Daoy (cell line): ENCODE measurements at places on chromosomes 7 and 10. TPM values are rescaled to one million over a fixed set of nuclear protein-coding genes. Genes with fewer than 3 reads are reported as not detected.
A peak's percentile ranks its signal among the peaks of the same experiment; 100 is the strongest.

STAMBPL1 gene
- 22.9 and 23.9 TPM in 2 replicates for total RNA-seq

SPOCK2 gene
- 0.29 TPM in 1 of 2 replicates, not detected in the other for total RNA-seq

TBX20 gene
- total RNA-seq: 1.9 and 7.6 TPM in 2 replicates

WNT16 gene
- total RNA-seq: 0.11 TPM in 1 of 2 replicates, not detected in the other

SNCG gene
- 1.7 TPM in 1 of 2 replicates, not detected in the other for total RNA-seq

AASS gene
- 39.8 and 44.1 TPM in 2 replicates for total RNA-seq

VWC2 gene
- not detected in 2 replicates for total RNA-seq

GATA3 gene
- total RNA-seq: 0.51 and 1.4 TPM in 2 replicates

OPN1SW gene
- not detected in 2 replicates for total RNA-seq

HSPB1 gene
- 27.8 and 32.1 TPM in 2 replicates for total RNA-seq

PLXDC2 gene
- 0.33 and 0.69 TPM in 2 replicates for total RNA-seq

GIMAP6 gene
- 1.8 and 1.9 TPM in 2 replicates for total RNA-seq

PPP1R17 gene
- total RNA-seq: not detected in 2 replicates

VAX1 gene
- 1.0 and 2.3 TPM in 2 replicates for total RNA-seq

SPDYE11 gene
- not detected in 2 replicates for total RNA-seq

GRCh38 chr7:94595717-94596116 is 60.2 kb downstream of the SGCE start:
- DNase-seq: no peak

GRCh38 chr10:26048756-26049155 is 114.7 kb downstream of the MYO3A start:
- DNase-seq: peak; percentile 63

- peak; percentile 42 for DNase-seq
Measured at GRCh38 chr7:140060788-140061606, 1.8 kb downstream of the PARP12 start.

GRCh38 chr7:158572000-158572828 is 15.4 kb downstream of the PTPRN2 start:
- DNase-seq: peak; percentile 58

- DNase-seq: no peak
Measured at GRCh38 chr10:86819567-86819966, 63.1 kb downstream of the BMPR1A start.

GRCh38 chr7:1678081-1678543 is 8.0 kb downstream of the ELFN1 start:
- no peak for DNase-seq

DNA sequence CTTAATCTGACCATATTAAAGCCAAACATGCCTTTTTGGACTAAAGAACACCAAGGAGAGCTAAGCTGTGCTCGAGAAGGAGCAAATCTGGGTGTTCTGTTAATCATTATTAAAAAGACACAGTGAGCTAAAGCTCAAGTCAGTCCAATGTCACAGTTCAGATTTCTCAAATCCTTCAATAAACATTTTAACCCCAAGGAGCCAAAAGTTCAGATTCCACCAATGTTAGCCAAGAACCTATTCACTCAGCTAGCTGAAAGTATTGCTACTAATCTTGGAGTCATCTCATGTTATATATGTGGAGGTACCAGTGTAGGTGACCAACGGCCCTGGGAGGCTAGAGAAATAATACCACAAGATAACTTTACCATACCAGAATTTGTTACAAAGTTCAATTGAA is 14.5 kb upstream of the ZNF33B start:
- DNase-seq: no peak

- no peak for DNase-seq
Measured at GRCh38 chr7:93188870-93189634, 37.2 kb downstream of the HEPACAM2 start.

GRCh38 chr10:128080641-128081040 is 45.6 kb downstream of the MKI67 start:
- DNase-seq: no peak

DNA sequence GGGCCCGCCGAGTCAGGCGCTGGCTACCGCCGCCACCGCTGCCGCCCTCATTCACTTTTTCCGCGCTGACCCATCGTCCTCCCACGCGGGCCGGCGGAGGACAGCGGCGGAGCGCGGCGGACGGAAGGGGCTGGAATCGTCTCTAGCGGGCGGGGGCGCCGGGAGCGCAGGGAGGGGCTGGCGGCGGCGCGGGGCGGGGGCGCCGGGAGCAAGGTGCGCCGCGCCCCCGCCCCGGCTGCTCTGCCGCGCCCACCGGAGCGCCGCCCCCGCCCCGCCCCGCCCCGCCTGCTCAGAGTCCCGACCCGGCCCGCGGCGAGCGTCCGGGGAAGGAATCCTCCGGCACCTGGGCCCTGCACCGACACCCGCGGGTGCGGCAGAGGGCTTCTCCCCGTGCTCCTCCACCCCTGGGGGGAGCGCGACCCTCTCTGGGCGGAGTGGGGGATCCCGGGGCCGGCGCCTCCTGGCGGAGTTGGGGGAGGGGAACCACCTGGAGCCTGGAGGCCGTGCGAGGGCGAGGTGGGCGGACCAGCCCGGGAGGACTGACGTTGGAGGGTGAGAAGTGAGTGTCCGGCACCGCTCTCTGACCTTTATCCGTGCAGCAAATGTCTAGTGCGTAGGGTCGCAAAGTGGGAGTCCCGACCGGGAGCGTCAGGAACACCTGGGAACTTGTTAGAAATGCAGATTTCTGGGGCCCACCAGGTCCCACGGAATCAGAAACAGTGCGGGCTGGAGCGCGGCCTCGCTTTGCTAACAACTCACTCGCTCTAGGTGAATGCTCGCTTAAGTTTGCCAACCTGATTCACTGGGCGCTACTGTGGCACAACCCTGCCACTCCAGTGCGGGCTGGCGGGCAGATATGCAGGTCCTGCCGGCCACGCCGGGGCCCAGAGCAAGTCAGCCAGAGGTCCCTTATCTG is at the start of gene COBL:
COBL (minus strand) TSS at position 144 of the 916 bp plus-strand sequence. CDS start 176 bp downstream, outside the sequence.
- DNase-seq: peak; percentile 65

DNA sequence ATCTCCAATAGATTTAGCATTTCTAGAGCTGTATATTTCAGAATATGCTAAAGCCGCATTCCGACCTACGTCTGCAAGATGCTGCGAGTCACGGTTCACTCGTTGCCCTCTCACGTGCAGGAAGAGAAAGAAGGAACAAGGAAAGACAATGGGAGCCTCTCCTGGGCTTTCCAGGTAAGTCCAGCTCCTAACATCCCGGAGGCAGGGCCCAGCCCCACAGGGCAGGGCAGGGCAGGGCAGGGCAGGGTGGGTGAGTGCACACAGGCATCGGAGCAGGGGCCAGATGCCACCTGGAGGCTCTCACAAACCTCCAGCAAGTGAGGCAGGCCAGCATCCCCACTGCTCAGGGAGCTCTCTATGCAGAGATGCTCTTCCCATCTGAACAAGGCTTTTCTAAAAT is 50.8 kb downstream of the VOPP1 start:
- DNase-seq: no peak

GRCh38 chr7:151122796-151123157 is 36.5 kb downstream of the AGAP3 start:
- no peak for DNase-seq

GRCh38 chr10:79065091-79065551 is 3.6 kb upstream of the ZMIZ1 start:
- DNase-seq: no peak

GRCh38 chr7:122457325-122457724 is 152.8 kb upstream of the FEZF1 start:
- DNase-seq: no peak

DNA sequence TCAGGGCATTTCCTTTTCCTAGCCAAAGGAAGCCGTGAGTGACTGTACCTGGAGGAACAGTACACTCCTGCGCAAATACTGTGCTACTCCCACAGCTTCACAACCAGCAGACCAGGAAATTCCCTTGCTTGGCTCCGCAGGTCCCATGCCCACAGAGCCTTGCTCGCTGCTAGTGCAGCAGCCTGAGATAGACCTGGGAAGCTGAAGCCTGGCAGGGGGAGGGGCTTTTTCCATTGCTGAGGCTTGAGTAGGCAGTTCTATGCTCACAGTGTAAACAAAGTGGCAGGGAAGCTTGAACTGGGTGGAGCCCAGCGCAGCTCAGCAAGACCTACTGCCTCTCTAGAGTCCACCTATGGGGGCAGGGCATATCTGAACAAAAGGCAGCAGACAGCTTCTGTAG is 291.2 kb downstream of the HGF start:
- DNase-seq: no peak

GRCh38 chr10:61456095-61456789 is 3.1 kb upstream of the TMEM26 start:
- no peak for DNase-seq

- DNase-seq: no peak
Measured at GRCh38 chr7:24434972-24435371, 138.3 kb upstream of the PALS2 start.

DNA sequence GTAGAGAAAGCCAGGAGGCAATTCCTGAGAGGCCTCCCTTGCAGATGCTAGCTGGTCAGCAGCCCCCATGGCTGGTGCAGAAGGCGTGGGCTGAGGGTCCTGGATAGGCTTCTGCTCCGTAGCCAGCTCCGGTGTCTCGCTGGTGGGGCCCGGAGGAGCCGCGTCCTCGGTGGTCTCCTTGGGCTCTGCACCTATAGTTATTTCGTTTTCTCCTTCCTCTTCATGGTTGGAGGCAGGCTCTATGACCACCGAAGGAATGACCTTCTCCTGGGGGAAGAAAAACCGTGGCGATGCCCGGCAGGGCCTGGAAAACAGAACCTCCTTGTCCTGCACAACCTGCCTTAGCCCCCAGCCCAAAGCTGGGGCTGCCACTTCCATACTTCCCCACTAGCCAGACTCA is 118.3 kb upstream of the TARP start:
- DNase-seq: no peak

DNA sequence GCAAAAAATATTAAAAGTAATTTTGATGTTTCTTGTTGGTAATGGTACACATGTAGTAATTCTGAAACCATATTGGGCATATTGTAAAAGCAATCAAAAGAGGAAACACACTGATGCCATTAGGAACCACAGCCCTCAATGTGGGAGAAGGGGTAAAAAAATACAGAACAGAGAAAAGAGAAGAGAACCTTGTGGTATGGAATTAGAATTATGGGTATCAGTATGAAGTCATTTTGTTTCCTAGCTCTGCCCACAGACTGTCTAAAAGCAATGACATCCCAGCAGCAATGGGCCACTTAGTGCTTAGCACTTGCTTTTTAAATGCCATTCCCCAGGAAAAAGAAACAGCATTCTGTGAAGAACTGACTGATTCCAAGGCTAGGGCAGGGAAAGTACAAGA is 61.5 kb downstream of the CPVL start:
- no peak for DNase-seq

- DNase-seq: no peak
Measured at GRCh38 chr10:12409161-12409560, 59.8 kb downstream of the CAMK1D start.

DNA sequence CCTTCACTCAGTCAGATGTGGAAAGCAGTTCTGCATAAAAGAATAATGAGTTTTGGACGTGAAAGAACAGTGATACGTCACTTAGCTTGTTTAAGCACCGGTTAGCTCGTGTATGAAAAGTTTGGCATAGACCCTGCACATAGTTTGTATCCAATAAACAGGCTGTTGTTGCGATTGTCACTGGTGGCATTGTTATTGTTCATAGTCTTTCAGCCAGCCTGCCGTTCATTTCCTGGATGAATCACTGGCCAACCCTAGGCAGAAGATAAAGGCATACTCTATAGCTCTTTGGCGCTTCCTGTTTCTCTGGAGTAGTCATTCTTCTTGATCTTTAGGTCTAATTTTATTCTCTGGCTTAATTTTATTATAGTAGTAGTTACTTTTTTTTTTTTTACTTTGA is 57.8 kb upstream of the ANKRD30A start:
- DNase-seq: no peak

DNA sequence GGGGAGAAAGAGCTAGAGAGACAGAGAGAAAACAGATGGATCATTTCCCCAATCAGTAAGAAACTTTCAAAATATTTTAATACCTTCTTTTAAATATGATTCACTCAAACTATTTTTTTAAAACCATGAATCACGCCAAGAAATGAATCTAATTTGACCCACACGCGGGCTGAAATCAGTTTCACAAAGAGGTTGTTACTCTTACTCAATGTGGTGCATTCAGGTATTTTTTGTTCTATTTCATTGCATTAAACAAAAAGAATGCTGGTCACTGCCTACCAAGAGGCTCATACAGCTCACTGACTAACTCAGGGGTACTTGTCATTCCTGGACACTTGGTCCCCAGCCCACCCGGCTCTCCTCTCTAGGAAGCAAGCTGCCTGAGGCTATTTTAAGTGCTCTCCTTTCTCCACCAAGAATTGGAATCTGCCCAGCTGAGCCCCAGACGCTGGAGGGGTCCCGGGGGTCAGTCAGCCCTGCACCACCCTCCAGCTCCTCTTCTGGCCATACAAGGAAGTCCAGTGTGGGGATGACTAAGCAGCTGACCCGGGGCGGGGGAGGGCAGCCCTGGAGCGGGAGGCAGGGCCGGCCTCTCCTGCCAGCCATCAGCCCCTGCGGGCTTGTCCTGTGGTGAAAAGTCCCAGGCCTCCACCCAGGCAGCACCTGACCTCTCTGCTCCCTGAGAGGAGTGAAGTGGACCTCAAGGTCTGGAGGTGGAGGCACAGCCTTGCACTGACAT is 21.7 kb upstream of the PFKP start:
- peak; percentile 33 for DNase-seq

- peak; percentile 75 for DNase-seq
Measured at GRCh38 chr7:44194069-44194468, 4.8 kb upstream of the GCK start.

GRCh38 chr10:70990681-70991080 is 102.3 kb upstream of the PCBD1 start:
- no peak for DNase-seq

- no peak for DNase-seq
Measured at GRCh38 chr7:150620061-150620460, 12.1 kb downstream of the GIMAP6 start.

DNA sequence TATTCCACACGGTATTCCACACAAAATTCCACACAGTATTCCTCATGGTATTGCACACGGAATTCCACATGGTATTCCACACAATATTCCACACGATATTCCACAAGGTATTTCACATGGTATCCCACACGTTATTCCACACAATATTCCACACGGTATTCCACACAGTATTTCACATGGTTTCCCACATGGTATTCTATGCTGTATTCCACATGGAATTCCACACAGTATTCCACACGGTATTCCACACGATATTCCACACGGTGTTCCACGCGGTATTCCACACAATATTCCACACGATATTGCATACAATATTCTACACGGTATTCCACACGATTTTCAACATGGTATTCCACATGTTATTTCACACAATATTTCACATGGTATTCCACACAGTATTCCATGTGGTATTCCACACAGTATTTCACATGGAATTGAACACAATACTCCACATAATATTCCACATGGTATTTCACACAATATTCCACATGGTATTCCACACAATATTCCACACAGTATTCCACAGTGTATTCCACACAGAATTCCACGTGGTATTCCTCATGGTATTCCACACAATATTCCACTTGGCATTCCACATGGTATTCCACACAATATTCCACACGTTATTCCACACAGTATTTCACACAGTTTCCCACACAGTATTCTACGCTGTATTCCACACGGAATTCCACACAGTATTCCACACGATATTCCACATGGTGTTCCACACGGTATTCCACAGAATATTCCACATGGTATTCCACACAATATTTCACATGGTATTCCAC is 136.0 kb upstream of the CHST15 start:
- DNase-seq: no peak

DNA sequence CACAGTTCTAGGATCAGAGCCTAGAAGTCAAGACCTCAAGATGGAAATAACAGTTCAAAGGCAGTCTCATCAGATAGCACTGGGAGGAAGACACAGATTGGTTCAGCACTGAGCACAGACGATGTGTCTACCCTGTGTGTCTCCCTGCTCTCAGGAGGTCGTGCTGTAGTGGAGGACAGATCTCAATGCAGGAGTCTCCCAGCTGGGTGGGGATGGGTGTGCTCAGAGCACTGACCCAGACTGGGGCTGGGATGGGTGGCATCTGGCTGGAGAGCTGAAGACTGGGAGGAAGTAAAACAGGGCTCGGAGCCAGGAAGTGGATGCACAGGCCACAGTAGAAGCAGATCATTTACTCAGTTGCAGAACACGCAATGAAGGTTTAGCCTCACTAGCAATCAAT is 69.5 kb upstream of the GDF10 start:
- DNase-seq: no peak
